ENCODE measurements at places on chromosomes 2 and 18. TPM values are rescaled to one million over a fixed set of nuclear protein-coding genes. Genes with fewer than 3 reads are reported as not detected.

DNA sequence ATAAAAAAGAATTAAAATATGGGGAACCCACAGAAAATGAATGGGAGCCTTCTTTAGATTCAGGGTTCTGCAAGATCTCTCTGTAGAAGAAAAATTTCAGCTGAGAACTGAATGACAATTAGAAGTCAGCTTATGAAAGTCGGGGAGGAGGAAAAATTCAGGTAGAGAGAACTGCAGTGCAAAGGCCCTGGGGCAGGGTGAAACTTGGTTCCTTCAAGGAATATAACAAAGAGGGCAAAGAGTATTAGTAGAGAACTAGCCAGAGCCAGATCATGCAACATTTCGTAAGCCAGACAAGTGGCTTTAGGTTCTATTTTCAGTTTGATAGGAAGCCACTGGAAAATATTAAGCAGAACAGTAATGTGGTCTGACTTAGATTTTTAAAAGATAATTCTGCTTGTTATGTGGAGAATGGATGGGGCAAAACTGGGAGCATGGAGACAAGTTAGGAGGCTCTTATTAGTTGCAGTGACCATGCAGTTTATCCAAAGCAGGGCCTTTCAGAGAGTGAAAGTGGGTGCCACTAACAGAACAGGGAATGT is 27.9 kb downstream of the RAB27B start:
- no peaks in the 10 kb centered on the region for H3K36me3 ChIP-seq
- no peaks in the 10 kb centered on the region for H3K27me3 ChIP-seq
- no peaks in the 10 kb centered on the region for H3K4me1 ChIP-seq
- H3K4me3 ChIP-seq: no peak overlapping the region
- DNase-seq: no peak

Gene G6PC2
- total RNA-seq: not detected

Gene RUFY4
- total RNA-seq: not detected

Gene KCNIP3
- 2.6 TPM for total RNA-seq

Gene VSNL1
- 1.6 TPM for total RNA-seq

All from lower lobe of right lung (tissue), 2 donors.